ENCODE measurements at places on chromosomes 1 and 21. TPM values are rescaled to one million over a fixed set of nuclear protein-coding genes. Genes with fewer than 3 reads are reported as not detected.

Gene NME7
- total RNA-seq, result 25.7 TPM

DNA sequence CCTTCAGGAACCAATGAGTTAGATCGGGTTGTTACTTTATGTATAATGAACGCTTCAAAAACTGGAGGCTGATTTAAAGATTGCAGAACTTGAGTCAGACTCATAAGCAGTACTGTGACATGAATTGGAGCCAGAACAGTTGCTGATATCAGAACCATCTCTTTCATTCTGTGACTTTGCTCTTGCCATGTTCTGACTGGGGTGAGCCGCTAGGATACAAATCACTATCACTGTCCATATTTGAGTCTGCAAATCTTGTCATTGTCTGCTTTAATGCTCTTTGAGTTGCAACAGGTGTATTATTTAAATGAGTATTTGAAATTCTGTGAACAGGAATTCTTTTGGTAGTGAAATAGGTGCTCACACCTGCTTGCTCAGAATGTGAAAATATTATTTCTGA, 52.5 kb downstream of the LRIG2 start:
- H3K4me1 ChIP-seq, result no peaks in the 10 kb centered on the region
- H3K27ac ChIP-seq, result no peak overlapping the region
- no peak for DNase-seq

GRCh38 chr1:153608742-153609584, 4.0 kb downstream of the S100A16 start:
- DNase-seq, result peak; percentile 67
- H3K4me3 ChIP-seq, result peak overlapping the region; percentile 70
- peaks cover 49% of the 10 kb centered on the region for H3K4me1 ChIP-seq
- H3K27ac ChIP-seq, result peak overlapping the region; percentile 99
- no peaks in the 10 kb centered on the region for H3K27me3 ChIP-seq

Gene IGSF9
- total RNA-seq, result 24.5 TPM

Gene GJA9
- total RNA-seq, result not detected

GRCh38 chr1:31934706-31935629, 3.2 kb downstream of the PTP4A2 start:
- H3K4me1 ChIP-seq, result peaks cover 59% of the 10 kb centered on the region
- no peak overlapping the region for H3K27ac ChIP-seq
- DNase-seq, result no peak
- H3K36me3 ChIP-seq, result no peaks in the 10 kb centered on the region

DNA sequence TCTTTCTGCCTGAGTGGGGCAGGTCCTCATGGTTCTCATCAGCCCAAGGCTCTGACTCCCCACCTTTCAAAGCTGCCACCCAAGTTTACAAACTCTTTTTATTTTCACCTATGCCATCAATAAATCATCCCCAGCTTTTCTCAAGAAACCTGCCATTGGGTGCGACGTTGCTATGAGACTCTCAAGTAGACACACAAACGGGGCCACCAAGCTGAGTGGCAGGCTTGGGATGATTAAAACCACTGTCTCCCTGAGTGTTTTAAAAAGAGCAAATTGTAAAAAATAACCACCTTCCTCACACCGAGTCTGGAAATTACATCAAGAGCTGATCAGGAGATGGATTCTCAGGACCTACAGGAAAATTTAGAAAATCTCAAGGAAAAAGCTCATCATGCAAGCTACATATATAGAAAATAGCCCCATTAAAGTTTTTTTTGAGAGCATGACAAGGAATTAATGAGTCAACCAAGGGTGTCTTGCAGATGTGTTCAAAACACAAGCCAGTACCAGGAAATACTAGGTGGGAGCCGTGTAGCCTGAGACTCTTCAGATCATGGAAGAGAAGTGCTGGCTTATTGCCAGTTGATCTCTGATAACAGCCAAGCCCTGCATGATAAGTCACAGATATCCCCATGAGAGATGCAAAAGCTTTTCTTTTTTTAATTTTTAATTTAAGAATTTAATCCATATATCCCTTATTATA, 158.4 kb upstream of the BACE2 start:
- H3K27ac ChIP-seq, result no peak overlapping the region
- no peak for DNase-seq
- H3K27me3 ChIP-seq, result no peaks in the 10 kb centered on the region

GRCh38 chr1:156560585-156561163, 11.7 kb downstream of the IQGAP3 start:
- H3K27ac ChIP-seq, result peak overlapping the region; percentile 29
- H3K36me3 ChIP-seq, result peaks cover 20% of the 10 kb centered on the region
- no peak for DNase-seq
- H3K4me3 ChIP-seq, result no peak overlapping the region

GRCh38 chr1:180178511-180179161, 24.0 kb downstream of the QSOX1 start:
- H3K4me1 ChIP-seq, result peaks cover 5% of the 10 kb centered on the region
- H3K27me3 ChIP-seq, result no peaks in the 10 kb centered on the region

DNA sequence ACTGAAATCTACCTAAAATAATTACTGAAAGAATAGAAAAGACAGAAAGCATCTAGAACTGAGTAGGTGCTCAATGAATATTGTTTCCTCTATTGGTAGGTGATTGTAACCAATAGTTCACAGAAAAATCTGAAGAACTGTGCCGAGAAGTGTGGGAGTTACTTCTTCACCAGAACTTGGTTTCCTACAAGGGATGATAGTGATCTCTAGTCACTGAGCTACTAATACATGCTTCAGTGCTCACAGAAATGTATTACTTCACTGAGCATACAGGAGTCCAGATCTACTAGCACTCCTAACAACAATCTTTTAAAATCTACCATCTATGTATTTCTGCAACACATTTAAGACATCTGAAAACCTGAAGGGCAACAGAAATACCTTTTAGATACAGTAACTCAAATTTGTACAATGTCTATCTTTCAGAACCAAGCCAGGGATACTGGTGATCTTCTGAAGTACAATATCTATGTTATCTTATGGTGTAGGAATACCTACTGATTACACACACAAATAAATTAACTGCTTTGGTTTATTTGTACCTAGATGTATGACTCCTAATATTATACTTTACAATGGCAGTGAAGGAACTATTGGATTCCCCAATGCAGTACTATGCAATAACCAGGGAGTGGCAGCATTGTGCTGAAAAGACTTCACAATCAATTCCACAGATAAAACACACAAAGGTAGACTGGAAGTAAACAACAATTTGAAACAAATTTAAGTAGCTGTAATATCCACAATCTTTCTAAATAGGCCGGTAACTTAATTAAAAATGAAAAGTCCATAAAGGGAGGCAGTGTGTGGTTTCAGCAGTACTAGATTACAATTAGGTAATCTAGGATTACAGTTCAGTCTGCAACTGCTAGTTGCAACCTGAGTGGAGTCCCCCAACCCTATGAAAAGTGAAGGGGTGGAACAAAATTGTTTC, 243.0 kb downstream of the SLC45A1 start:
- peak; percentile 13 for DNase-seq
- no peaks in the 10 kb centered on the region for H3K27me3 ChIP-seq
- H3K36me3 ChIP-seq, result peaks cover 1% of the 10 kb centered on the region
- H3K4me3 ChIP-seq, result no peak overlapping the region
- peaks cover 19% of the 10 kb centered on the region for H3K4me1 ChIP-seq

DNA sequence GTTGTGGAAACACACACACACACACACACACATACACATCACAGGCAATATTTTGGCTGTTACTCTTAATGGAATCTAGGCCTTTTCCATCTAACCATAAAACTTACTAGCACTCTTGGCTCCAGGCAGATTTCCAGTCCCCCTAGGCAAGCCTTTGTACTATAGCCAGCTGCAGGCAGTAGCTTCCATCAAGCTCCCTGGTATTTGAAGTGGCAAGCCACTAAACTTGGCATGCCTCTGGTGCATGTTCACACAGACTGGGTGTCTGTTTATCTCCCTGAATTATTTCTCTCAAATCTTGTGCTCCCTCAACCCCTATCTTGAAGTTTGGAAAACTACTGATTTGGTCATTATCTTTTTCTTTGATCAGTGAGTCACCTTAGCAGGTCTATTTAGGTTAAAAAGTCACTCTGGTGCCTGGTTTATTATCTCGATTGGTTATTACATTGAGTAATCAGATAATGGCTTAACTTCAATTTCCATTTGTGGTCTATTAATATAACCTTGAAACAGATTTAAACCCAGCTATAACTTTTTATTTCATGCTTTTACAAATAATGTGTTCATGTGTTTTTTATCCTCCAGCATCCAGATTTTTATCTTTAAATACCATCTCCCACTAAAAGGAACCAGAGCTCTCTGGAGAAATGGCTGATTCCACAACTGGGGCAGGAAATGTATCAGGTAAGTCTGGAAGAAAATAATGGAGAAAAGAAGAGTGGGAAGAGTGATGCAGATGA, 2.7 kb upstream of the RBM15 start:
- no peak for DNase-seq
- peaks cover 27% of the 10 kb centered on the region for H3K4me1 ChIP-seq
- no peaks in the 10 kb centered on the region for H3K27me3 ChIP-seq
- peaks cover 9% of the 10 kb centered on the region for H3K36me3 ChIP-seq
- peak overlapping the region; percentile 71 for H3K4me3 ChIP-seq

- no peak overlapping the region for H3K4me3 ChIP-seq
- no peaks in the 10 kb centered on the region for H3K27me3 ChIP-seq
- no peak overlapping the region for H3K27ac ChIP-seq
- H3K36me3 ChIP-seq, result peaks cover 2% of the 10 kb centered on the region
Observed at GRCh38 chr1:192952646-192953045, 106.5 kb downstream of the UCHL5 start.

- no peaks in the 10 kb centered on the region for H3K27me3 ChIP-seq
- H3K4me1 ChIP-seq, result peaks cover 42% of the 10 kb centered on the region
- peaks cover 2% of the 10 kb centered on the region for H3K36me3 ChIP-seq
- H3K4me3 ChIP-seq, result peak overlapping the region; percentile 96
- H3K27ac ChIP-seq, result no peak overlapping the region
- no peak for DNase-seq
Observed at GRCh38 chr1:44630116-44630515, 44.2 kb downstream of the TMEM53 start.

DNA sequence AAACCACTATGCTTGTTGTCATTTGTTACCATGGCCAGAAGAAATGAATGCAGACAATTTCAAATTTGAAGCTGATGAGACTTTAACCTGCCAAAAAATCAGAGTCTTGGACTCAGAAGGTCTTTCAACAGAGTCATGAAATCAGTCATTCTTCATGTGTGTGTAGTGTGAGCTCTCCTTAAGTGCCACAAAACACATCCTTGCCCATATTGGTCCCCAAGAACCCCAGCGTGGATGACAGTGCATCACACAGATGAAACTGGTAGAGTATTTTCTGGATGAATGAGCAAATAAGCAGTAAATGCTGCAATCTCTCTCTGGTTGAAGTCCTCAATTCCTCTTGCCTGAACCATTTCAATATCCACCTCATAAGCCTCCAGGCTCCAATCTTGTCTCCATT, 28.7 kb upstream of the ETS2 start:
- no peak overlapping the region for H3K27ac ChIP-seq
- DNase-seq, result no peak
- no peak overlapping the region for H3K4me3 ChIP-seq
- no peaks in the 10 kb centered on the region for H3K4me1 ChIP-seq

GRCh38 chr1:207251066-207251465, 70.4 kb upstream of the CD55 start:
- H3K4me3 ChIP-seq, result no peak overlapping the region
- no peak overlapping the region for H3K27ac ChIP-seq
- H3K4me1 ChIP-seq, result no peaks in the 10 kb centered on the region
- H3K36me3 ChIP-seq, result peaks cover 3% of the 10 kb centered on the region
- no peak for DNase-seq

GRCh38 chr1:233081735-233082134, 131.3 kb downstream of the NTPCR start:
- no peaks in the 10 kb centered on the region for H3K27me3 ChIP-seq
- peak; percentile 21 for DNase-seq
- peak overlapping the region; percentile 5 for H3K27ac ChIP-seq
- no peak overlapping the region for H3K4me3 ChIP-seq
- no peaks in the 10 kb centered on the region for H3K36me3 ChIP-seq

DNA sequence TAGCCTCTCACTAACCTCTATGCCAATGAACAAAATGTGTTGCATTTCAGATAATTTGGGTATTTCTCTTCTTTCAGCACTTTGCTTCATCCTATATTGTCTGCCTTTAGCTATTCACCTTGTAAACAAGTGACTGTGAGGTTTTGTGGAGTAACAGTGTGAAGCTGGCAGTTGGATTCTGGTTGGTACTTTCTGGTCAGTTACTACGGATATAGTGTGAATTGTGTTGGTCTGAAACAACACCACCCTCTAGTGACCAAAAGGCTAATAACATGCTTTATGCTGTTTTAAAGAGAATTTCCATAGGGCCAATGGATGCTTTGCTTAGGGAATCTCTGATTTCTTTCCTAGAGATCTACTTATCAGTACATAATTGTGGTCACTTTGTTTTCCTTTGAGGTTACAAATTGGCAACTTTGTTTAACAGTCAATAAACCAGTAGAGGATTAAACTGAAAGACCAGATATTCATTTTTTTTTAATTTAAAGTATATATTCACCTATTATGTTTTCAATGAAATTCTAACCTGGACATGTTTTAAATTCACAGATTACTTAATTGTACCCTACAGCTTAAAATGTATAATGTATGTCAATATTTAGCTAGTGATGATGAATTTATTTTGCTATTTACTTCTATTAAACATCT, 2.5 kb upstream of the PTGER3 start:
- peaks cover 70% of the 10 kb centered on the region for H3K27me3 ChIP-seq
- H3K4me1 ChIP-seq, result peaks cover 7% of the 10 kb centered on the region
- peaks cover 2% of the 10 kb centered on the region for H3K36me3 ChIP-seq
- peak overlapping the region; percentile 4 for H3K4me3 ChIP-seq
- DNase-seq, result peak; percentile 31

DNA sequence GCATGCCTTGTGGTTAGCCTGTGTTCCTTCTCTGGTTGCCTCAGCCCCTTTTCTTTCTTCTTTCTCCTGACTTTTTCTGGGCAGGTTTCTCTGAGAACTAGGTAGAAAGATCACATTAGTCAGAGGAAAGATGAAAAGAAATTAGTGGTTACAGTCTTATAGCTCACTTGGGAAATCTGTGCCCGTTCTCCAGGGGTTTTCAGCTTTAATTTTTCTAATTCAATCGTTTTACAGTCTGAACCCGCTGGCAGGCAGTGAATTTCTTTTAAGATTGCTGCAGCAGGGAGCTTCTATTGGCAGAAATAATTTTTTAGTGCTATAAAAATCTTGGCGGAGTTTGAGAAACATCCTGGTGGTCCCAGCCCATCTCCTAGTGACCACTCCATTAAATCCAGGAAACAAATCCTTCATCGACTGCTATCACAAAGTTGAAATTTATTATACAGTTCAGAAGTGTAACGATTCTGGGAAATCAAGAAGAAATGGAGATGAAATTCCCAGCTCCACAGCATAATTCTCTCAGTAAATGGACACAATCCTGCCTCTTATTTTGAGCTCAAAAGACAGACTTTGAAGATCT, 113.1 kb downstream of the PCP4 start:
- H3K36me3 ChIP-seq, result no peaks in the 10 kb centered on the region
- H3K27ac ChIP-seq, result no peak overlapping the region
- DNase-seq, result no peak
- no peaks in the 10 kb centered on the region for H3K27me3 ChIP-seq
- no peak overlapping the region for H3K4me3 ChIP-seq

All from neural crest cell (in vitro differentiated cells).